ENCODE measurements at places on chromosomes 1 and 21.

- no peak for DNase-seq
Measured at GRCh38 chr1:5640845-5641244, 351.4 kb downstream of the NPHP4 start.

DNA sequence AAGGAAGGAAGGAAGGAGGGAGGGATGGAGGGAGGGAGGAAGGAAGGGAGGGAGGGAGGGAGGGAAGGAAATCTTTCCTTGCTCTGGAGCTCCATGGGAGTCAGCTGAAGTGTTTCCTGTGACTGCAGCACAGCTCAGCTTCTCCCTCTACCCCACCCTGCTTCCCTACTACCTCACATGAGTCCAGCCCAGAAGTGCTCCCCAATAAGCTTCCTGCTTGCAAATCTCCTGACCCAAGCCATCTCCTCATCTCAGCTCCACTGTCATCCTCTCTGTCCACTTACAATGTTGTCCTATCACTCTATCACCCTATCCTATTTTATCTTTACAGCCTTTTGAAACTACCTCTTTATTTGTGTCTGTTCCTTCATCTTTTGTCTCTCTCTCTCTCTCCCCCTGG is 52.9 kb upstream of the SSBP3 start:
- no peak for DNase-seq

- DNase-seq: no peak
Measured at GRCh38 chr1:158019171-158019868, 25.9 kb downstream of the KIRREL1 start.

DNA sequence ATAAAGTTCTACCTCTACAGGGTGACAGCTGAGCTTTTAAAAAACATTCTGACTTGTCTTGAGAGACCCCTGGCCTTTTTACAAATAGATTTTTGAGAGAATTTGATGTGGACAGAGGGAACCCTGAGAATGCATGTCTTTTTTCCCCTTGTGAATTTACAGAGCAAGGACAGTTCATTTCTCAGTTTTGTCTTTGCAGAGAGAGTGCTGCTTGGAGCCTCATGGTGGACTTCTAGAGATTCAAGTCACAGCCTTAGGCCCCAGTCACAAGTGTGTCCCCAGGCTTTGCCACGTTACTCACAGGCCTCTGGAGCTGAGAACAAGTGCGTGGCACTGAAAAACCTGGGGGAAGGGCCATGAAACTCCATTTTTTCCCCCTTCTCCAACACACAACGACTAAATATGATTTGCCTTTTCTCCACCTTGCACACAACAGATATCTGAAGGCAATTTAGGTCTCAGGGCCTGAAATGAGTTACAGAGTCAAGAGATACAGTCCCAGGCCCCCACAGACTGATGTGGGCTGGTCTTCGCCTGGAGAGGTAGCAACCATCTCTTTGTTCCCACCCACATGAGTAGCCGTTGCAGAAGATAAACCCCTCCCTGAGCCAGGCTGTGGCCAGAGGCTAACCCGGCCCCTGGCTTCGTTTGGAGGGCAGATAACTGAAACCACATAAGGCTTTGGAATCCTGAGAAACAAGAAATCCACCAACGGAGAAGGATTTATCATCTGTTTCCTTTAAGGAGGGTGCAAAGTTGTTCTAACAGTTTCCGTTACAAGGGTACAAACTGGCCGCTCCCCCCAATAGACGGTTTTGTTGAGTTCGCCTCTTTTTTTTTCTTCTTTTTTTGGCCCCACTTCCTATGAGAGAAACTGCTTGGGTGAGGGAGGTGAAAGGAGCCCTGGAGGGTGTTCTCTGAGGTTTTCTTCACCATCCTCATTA is 1.0 kb upstream of the PIGV start:
- DNase-seq: peak; percentile 30

DNA sequence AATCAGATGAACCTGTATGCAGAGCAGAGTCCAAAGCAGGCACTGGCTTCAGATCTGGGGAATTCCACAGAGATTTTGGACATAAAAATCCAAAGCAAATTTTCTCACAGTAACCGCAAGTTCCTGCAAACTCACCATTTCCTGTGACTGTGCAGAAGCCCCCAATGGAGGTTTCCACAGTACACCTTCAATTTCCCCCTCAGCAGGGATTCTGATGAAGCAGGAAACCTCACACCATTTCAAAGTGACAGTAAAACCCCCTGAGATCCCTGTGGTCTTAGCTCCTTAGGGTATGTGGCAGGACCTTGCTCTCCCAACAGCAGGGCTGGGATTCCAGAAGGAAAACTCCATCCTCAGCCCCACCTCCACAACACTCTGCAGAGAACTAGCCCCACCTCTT is 6.0 kb upstream of the TGFBR3 start:
- DNase-seq: no peak

DNA sequence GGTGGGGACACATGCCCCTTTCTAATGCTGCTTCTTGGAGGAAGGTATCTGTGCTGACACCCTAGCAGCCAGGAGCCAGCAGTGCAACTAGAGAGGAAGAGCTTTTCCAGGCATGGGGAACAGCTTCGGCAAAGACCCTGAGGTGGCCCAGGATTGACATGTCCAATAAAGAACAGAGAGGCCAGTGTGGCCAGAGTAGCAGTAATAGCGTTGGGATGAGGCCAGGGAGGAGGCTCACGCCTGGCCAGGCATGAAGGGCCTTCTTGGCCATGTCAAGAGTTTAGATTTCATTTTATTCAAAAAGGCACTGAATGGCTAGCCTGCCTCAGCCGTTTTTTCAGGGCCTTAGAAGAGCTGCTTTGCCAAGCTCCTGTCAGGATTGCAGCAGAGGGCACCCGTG is 16.3 kb upstream of the ADAMTSL4 start:
- no peak for DNase-seq

DNA sequence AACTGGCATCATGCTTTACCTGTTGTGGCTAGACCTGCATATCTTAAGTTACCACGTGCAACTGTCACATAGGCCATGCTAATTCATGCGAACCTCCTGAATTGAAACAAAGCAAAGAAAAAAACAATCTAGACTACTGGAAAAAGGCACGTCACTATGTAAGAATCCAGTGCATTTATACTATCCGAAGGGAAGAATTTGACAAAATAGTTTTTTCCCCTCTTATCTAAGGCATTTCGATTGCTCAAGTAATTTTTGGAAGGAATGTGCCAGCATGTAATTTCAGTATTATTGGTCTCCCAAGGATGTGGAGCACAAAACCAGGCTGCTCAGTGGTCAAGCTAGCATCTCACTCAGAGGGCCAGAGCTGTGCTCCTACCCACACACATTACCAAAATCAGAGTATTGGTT is 31.5 kb upstream of the C1orf198 start:
- no peak for DNase-seq

- no peak for DNase-seq
Measured at GRCh38 chr1:198623752-198624647, 14.8 kb upstream of the PTPRC start.

DNA sequence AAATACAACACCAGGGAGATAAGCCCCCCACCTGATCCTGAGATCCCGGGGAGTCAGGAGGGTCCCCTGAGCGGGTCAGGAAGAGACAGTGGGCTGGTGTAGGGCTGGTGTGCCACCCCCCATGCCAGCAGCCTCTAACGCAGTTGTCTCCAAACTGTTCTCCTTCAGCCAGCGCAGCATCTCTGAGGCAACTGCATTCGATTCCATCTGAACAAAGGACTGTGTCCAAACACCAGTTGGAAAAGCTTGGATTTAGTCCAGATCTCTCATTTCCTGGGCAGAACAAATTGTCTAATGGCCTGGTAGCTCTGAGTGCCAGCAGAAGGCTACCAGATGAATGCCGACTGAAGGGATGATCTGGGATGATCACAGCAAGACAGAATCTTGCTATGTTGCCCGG is 44.1 kb upstream of the EIF4G3 start:
- no peak for DNase-seq

- no peak for DNase-seq
Measured at GRCh38 chr21:37337831-37338230, 28.7 kb upstream of the DYRK1A start.

GRCh38 chr1:68346188-68346808 is 103.5 kb downstream of the RPE65 start:
- no peak for DNase-seq

- DNase-seq: no peak
Measured at GRCh38 chr1:184531296-184531695, 144.5 kb downstream of the C1orf21 start.

- no peak for DNase-seq
Measured at GRCh38 chr1:207221934-207222351, 99.5 kb upstream of the CD55 start.

GRCh38 chr1:44238660-44239059 is 25.4 kb downstream of the DMAP1 start:
- DNase-seq: no peak

DNA sequence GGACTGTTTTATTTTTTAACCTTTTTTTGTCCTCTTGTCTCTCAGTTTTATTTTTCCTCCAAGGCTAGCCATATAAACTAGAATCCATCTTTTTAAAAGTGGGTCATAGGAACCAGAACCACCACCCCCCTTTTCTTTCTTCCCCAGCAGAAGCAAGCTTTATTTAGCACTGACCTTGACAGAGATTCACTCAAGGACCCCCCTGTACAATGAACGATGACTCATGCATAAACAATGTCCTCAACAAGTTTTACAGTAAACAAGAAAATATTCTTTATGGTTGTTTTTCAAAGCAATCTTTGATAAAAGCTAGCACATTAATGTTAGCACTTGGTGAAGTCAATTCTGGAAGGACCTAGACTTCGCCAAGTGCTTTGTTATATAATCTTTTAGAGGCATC is 14.1 kb downstream of the PKN2 start:
- DNase-seq: no peak

DNA sequence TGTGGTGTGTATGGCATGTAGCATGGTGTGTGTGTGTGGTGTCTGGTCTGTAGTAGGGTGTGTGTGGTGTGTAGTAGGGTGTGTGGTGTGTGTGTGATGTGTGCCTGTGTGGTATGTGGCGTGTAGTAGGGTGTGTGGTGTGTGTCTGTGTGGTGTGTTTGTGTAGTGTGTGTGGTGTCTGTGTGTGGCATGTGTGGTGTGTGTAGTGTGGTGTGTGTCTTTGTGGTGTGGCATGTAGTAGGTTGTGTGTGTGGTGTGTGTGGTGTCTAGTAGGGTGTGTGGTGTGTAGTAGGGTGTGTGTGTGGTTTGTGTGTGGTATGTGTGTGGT is 85.5 kb downstream of the SYT2 start:
- DNase-seq: no peak

DNA sequence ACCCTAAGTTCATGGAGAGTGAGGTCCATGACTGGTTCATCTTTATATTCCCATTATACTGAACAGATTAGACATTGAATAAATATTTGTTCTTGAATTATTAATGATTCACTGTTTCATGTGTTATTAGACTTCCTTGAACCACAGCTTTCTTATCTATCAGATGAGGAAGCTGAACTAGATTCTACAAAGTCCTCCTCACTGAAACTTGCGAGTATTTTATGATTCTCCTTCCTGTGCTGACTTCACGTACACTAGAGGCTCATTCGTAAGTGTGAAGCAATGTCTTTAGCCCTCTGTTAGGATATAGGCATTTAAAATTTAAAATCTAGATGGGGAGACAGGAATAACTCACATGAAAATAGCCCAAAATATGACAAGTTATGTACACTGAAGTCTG is 95.6 kb upstream of the IRF2BP2 start:
- no peak for DNase-seq

DNA sequence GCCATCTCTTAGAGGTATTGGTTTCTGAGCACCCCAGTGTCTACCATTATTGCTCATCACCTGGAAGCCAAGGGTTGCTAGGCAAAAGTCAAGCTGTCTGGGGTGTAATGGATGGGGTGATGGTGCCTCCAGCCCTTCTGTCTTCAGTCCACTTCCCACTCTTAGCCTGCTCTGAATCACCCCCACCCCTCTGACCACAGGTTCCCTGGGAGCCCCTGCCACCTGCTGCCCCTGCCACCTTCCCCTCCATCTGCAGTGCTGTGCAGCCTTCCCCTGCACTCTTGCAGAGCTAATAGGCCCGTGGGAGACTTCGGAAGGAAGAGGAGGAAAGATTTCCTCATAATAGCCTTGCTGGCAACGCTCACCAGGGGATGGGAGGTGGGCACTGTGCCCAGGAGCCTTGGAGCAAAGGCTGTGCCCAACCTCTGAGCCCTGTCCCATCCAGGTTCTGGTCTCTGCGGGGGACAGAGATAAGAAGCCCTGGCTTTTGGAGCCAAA is 35.5 kb downstream of the CAPN2 start:
- DNase-seq: no peak

- no peak for DNase-seq
Measured at GRCh38 chr1:173224949-173225348, 17.8 kb upstream of the TNFSF4 start.

DNA sequence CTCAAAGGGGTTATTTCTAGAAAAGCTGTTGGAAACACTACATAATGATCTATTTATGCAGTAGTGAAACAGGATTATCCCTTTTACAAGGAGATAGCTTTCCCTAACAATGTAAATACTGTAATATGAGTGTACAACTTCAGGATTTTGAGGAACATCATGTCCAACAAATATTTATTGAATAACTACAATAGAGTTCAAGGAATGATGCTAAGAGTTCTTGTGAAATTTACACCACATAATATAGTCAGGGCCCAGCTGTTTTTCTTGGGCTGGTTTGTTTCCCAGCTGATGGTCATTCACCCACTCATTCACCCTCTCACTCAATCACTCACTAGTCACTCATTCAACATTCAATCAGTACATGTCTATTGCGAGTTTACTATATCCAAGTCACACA is 12.3 kb upstream of the LYPLAL1 start:
- DNase-seq: no peak

- DNase-seq: no peak
Measured at GRCh38 chr1:92037400-92037799, 7.6 kb downstream of the EPHX4 start.

DNA sequence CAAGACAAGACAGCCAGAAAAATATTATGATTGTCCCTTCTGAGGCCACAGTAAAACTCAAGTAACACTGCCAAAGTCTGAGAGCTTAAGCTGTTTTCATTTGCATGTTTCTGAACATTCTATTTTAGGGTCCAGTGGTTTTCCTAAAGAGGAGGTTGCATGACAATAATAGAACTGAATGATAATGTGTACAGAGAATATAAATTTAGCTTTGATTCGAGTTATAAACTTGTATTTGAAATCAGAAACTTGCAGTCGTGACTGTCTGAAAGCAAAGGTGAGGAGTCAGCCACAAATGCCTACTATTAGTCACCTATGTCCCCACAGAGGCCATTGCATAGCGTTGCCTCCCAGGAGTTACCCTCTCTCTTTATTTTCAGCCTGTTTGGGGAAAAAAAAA is 363.1 kb upstream of the ADGRL2 start:
- no peak for DNase-seq

GRCh38 chr1:162317621-162318020 is 59.0 kb downstream of the SPATA46 start:
- DNase-seq: no peak

DNA sequence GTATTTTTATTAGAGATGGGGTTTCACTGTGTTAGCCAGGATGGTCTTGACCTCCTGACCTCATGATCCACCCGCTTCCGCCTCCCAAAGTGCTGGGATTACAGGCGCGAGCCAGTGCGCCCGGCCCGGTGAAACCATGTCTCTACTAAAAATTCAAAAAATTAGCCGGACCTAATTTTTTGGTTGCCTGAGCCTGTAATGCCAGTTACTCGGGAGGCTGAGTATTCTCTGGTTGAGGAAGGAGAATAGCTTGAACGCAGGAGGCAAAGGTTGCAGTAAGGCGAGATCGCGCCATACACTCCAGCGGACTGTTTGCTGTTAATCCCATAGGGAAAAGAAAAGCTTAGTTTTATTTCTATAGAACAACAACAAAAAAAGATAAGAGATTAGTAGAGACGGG is 29.9 kb upstream of the HJV start:
- DNase-seq: no peak

- no peak for DNase-seq
Measured at GRCh38 chr1:66267201-66267940, 266.6 kb upstream of the SGIP1 start.
